ENCODE measurements at places on chromosomes 2 and 18. TPM values are rescaled to one million over a fixed set of nuclear protein-coding genes. Genes with fewer than 3 reads are reported as not detected.

Gene STARD7
- 113 TPM for total RNA-seq

Gene HSPE1
- 139 TPM for total RNA-seq

Gene ERLEC1
- 206 TPM for total RNA-seq

Gene SLC38A11
- total RNA-seq, result 0.29 TPM

Gene SNORC
- 0.29 TPM for total RNA-seq

Gene ARHGAP28
- total RNA-seq, result 13.4 TPM

Gene CAPN14
- total RNA-seq, result 0.33 TPM

Gene PROKR1
- not detected for total RNA-seq

Gene ICOS
- total RNA-seq, result not detected

Gene LRP1B
- total RNA-seq, result not detected

Gene CD8B
- total RNA-seq, result not detected

Gene NYAP2
- not detected for total RNA-seq

Gene SPC25
- not detected for total RNA-seq

Gene SPDYA
- total RNA-seq, result 2.3 TPM

Gene ZNF532
- total RNA-seq, result 51.4 TPM

Gene SLC16A14
- total RNA-seq, result 2.6 TPM

Gene ALKAL2
- not detected for total RNA-seq

Gene SERPINB4
- not detected for total RNA-seq

Gene PRSS56
- not detected for total RNA-seq

Gene RBM43
- total RNA-seq, result 12.2 TPM

Gene DNAH6
- 0.58 TPM for total RNA-seq

Gene PEX13
- 26.0 TPM for total RNA-seq

Gene TMEM247
- not detected for total RNA-seq

Gene TMEM182
- total RNA-seq, result 2.0 TPM

Gene CCL20
- total RNA-seq, result not detected

Gene MAL
- total RNA-seq, result 0.17 TPM

Gene DES
- 1.6 TPM for total RNA-seq

Gene TMEFF2
- total RNA-seq, result 2.8 TPM

Gene HOXD1
- not detected for total RNA-seq
